NCI-H1694 treated with DMSO at 0.1 percent for 48 hours (cell line): ENCODE measurements at places on chromosomes 7 and 10.

DNA sequence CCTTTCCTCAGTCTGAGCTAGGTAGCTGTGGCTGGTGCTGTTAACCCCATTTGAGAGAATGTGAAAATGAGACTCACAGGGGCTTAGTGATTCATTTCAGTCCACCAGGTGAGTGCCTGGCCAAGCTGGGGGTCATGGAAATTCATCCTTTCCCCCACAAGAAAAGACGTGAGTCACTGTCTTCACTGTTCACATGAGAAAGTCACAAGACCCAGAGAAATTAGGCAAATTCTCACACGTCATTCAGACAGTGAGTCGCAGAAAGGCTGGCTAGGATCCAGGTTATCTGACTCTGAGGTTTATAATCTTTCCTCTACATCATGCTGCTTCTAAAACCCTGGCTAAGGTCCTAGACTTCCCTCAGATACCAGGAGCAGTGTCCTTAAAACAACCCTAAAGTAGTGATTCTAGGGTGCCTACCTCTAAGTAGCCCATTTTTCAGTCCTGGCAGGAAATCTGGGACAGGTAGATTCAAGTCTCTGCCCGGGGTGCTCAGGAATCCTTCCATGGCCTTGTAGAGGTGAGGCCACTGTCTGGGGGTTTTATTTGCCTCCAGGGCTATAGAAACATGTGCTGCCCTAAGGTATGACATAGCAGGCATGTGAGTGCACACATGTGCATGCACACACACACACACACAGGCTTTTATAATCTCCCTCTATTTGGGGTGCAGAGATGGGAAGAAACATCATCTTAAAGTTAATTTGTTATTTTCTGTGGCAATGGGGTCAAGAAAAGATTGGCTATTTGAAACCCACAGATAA lies 427.9 kb upstream of the CELF2 start:
- DNase-seq = no peak

- no peak for DNase-seq
These were observed 9.7 kb upstream of the ADAMTS14 start for GRCh38 chr10:70662362-70663220.

- DNase-seq = no peak
These were observed 118.3 kb downstream of the FAM53B start for GRCh38 chr10:124625831-124626238.

- no peak for DNase-seq
These were observed 66.1 kb upstream of the STK17A start for GRCh38 chr7:43516581-43517342.

DNA sequence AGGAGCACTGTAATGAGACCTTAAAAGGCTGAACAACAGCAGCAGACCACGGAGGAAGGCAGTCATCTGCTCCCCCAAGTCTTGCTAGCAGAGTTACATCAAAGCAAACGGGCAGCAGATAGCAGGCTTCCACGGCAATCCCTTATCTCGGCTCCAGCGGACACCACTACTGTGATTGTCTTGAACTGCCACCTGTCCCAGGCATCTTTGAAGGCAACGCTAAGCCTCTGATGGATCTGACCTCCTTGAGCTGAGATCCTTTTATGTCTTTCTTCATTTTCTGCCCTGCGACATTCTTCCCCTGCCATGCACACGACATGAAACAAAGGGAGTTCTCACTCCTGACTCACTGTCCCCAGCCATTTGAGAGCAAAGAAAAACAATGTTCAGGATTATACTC lies 111.7 kb downstream of the GLI3 start:
- DNase-seq = no peak

DNA sequence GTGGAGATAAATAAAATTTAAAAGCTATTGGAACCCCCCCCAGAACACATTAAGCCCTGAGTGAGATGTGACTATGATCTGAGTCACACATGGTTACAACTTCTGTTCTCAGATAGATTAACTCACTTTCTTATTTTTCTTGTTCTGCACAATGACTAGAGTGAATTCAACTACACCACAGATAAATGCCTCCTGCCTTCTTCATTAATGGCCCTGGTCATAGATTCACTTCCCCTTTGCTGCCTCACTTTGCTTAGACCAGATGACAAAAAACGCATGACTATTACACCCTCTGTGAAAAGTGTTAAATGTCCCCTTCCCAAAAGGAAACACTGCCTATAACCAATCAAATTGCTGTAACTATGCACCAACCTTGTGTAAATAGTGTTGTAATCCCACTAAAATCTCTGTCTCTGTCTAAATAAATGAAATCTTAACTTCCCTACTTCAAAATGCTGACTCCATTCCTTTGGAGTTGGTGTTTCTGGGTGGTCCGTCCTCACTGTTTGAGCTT lies 49.4 kb downstream of the AKR1D1 start:
- no peak for DNase-seq

DNA sequence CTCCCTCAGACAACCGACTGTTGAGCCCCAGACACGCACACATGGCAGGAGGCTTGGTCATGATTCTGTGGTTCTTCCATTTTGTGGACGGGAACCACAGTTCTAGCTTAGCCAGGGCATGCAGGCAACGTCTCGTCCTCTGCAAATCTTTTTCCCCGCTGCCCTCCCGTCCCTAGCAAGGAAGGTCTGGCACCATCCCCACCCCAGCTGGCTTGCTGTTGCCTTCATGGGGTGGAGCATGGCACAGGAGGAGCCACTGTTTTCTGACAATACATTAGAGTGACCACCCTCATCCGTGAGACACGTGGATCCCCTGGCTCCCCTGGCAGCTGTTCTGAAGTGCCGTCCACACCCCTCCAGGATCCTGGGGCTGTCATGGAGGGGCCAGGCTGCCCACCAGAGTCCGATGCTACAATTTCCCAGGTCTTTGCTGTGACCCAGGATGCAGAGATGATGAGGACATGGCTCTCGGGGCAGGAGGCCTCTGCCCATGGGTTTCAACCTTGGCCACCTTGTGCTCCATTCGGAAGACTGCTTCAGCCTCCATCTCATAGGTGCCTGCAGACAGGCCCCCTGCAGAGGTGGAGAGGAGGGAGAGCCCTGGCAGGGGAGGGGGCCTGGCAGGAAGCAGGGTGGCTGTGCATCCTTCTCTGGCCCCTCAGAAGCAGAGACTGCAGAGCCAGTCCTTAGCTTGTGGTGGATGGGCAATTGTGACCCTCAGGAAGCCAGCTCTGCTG lies 233.6 kb downstream of the GLRX3 start:
- DNase-seq = no peak

DNA sequence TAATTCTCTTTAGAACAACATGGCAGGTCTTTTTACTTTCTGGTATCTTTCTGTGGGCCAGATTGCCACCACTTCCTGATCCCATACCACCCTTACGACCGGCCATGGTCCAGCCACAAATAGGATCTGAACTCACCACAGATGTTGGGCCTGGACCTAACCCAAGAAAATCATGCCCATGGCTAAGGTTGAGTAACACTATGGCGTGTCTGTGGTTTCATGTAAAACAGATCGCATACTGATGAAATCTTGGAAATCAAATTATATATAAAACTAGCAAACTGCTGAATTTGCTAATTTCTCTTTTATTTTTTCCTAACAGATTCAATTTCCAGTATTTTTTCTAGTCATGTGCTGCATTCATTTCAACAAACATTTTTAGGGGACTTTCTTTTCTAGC lies 77.2 kb downstream of the CH25H start:
- no peak for DNase-seq

DNA sequence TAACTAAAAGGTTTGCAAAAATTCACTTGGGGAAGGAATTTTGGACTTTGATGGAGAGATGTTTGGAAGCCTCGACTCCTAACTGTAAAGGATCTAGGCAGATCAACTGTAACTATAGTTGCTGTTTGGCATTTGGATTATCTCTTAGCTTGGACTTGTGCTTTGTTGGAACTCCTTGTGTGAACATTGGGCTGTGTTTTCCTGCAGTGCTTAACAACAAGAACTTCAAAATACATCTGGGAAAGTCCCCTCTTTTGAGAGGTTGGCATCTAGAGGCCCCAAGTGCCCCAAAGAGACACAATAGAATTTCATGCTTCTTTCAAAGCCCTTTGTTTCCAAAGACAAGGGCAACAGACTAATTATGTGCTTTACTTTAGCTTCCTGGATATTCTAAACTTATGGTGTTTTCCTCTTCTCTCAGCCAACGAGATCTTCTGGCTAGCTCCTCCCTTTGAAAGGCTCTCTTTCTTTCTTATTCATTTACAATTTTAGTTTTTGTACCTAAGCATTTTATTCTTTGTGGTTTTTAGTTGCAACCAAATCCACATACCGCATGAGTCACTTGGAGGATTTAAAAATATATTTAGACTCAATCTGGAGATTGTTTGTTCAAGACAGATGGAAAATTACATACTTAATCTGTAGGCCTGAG lies 11.6 kb downstream of the ABCA13 start:
- DNase-seq = no peak

GRCh38 chr7:68542831-68543230 lies 1055.4 kb upstream of the AUTS2 start:
- peak; percentile 10 for DNase-seq

DNA sequence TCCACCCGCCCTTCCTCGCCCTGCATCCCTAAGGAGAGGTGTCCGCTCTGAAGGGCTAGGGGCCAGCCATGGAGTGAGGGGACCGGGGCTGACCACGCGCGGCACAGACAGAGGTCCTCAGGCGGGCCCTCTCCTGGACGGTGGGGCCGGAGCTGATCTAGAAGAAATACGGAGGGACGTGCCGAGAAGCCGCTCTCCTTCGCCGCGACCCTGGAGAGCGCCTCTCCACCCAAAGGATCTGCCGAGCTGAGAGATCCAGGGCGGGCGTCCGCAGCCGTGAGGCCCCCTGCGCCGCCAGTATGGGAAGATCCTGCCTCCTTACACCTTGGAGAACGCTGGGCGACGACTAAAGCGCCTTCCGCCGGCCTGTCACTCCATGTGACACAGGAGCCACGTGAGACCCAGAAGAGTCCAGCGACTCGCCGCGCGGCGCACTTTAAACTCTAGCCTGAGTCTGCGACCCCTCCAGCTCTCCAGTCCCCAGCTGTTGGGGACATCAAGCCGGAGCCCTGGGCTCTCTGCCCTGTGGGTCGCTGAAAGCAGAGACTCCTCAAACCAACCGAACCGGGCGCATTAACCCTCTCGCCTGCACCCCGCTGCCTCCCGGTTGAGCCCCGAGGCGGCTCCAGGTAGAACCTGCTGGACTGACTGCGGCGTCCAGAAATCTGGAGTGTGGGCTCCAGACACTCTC lies 1.5 kb upstream of the SFMBT2 start:
- no peak for DNase-seq

DNA sequence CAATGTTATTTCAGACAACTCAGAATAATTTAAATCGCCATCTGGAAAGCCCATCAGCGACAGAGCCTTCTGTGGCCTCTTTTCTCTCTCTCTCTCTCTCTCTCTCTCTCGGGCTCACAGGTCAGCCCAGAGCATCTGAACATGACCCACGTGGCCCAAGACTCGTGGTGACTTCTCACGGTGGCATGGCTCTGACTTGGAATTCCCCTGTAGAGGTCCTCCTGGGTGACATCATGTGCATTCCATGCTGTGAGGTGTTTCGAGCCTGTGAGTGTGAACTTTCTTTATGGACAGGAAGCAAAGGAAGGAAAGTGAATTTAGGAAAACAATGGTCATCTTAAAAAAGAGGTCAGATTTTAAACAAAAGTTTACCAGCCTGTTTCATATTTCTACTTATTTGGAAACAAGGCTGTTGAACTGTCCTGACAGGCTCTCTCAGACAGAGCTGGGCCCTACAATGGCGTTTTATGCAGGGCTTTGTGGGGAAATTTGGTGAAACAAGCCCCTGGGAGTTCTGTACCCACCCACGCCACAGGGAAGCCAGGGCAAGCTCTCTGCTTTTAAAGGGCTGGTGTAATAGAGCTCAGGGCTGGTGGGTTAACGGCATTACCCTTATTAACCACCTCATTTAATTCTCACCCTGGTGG lies 359.7 kb upstream of the ZNF32 start:
- no peak for DNase-seq

GRCh38 chr10:130361351-130362105 lies 225.3 kb downstream of the GLRX3 start:
- no peak for DNase-seq

DNA sequence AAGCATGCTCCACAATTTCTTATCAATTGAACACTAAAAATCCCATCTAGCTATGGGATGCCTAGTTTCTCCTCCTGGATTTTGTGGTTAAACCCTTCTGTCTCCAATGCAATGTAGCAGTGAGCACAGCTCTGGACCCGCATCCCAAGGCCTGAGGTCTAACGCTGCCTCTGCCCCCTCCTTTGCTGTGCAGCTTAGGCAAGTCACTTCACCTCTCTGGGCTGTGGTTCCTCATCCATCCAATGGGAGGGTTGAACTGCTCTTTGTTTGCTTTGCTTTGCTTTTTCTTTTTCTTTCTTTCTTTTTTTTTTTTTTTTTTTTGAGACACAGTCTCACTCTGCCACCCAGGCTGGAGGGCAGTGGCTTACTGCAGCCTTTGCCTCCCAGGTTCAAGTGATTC lies 69.2 kb downstream of the PARP12 start:
- DNase-seq = no peak

- DNase-seq = peak; percentile 55
These were observed 30.6 kb downstream of the RBM17 start for GRCh38 chr10:6119423-6119822.

DNA sequence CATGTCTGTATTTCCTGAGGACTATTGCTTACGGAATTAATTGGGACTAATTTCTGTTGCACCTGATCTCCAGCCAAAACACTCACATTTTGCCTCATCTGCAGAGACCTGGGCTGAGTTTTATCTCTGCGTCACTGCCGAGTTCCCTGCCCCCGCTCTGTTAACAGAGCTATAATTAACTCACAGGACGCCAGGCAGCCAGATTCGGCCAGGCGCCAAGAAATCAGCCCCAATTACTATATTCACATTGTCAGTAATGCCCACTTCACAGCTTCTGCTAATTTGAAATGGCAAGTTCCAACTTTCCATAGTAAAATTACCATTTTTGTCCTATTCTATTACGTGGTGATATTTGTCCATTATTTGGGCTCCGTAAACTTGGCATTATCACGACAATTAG lies 130.5 kb downstream of the CUX1 start:
- DNase-seq = peak; percentile 82

DNA sequence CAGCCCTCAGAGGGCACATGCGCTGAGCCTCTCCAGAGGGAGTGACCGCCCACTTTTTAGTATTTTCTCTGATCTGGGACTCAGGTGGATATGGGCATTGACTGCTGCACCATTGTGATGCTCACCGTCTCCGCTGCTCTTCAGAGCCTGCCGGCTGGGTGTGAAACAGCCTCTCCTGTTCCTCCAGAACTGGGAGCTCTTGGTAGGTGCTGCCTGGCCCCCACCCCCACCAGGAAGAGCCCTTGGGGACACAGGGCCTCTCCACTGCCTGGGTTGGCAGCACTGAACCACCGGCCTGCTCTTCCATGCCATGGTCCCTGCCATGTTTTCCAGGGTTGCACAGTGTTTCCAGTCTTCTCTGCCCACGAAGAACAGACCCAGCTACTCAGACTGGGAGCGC lies 36.3 kb downstream of the ARHGAP22 start:
- DNase-seq = no peak
